ENCODE measurements at places on chromosomes 1 and 21.

GRCh38 chr1:154170547-154171222, 15.8 kb upstream of the NUP210L start:
- no peak for DNase-seq

DNA sequence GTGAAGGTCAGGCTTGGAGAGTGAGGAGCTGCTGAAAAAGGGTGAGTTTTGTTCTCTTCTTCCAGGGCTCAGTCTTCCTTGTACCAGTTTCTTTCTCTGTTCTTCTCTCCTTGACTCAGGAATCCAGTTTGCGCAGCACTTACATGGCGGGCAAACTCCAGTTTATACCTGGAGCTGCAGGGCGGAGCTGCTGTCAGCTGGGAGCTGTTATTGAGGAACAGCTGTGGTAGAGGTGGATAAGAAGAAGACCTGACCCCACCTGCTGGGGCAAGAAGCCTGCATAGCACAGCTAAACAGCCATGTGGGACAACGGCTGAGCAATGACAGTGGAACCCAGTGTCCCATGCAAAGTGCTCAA, 46.2 kb downstream of the GALNT2 start:
- DNase-seq = no peak

- no peak for DNase-seq
Measured at GRCh38 chr1:174114788-174115448, 44.4 kb upstream of the RABGAP1L start.

- no peak for DNase-seq
Measured at GRCh38 chr1:78304761-78305160, 186.0 kb upstream of the PTGFR start.

- DNase-seq = no peak
Measured at GRCh38 chr21:29365661-29366265, 67.0 kb downstream of the BACH1 start.

Data from activated CD8-positive, alpha-beta memory T cell treated with anti-CD3 and anti-CD28 coated beads for 1 hour (primary cell).